ENCODE measurements at places on chromosomes 6 and 20.

GRCh38 chr6:33755070-33755869 is 8.6 kb upstream of the IP6K3 start:
- DNase-seq = no peak

DNA sequence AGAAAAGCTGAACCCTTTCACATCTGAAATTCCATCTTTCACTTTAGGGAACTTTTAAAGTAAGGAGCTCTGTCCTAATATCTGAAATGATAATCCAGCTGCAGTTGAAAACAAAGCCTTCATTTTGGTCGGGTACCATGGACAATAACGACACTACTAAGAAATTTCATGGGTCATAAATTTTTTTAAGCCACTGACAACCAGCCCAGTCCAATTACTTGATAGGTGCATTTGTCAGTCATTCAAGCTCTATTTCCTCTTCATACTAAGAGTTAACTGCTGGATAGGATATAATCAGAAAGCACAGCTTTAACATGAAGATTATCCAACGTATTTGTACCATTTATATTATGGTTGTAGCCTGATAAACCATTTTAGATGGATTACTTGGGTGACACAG is 52.5 kb downstream of the MMUT start:
- no peak for DNase-seq

DNA sequence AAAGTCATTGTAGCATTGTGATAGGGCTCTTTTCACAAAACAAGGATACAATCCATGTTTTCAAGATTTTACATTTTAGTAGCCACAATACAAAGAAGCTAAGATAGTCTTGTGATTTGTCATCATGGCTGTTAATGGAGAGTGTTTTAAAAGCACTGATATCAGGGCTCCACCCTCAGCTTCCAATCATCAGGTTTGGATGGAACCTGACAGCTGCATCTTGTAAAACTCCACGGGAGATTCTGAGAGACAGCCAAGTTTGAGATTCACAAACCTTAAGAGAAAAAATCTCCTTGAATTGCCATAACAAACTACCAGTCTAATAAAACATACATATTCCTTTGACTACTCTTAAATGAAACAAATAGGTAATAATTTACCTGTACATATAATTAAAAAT is 280.2 kb downstream of the ESR1 start:
- no peak for DNase-seq

GRCh38 chr6:41939176-41939847 is 2.3 kb downstream of the CCND3 start:
- peak; percentile 18 for DNase-seq

GRCh38 chr6:113879186-113880096 is 22.3 kb downstream of the MARCKS start:
- no peak for DNase-seq

DNA sequence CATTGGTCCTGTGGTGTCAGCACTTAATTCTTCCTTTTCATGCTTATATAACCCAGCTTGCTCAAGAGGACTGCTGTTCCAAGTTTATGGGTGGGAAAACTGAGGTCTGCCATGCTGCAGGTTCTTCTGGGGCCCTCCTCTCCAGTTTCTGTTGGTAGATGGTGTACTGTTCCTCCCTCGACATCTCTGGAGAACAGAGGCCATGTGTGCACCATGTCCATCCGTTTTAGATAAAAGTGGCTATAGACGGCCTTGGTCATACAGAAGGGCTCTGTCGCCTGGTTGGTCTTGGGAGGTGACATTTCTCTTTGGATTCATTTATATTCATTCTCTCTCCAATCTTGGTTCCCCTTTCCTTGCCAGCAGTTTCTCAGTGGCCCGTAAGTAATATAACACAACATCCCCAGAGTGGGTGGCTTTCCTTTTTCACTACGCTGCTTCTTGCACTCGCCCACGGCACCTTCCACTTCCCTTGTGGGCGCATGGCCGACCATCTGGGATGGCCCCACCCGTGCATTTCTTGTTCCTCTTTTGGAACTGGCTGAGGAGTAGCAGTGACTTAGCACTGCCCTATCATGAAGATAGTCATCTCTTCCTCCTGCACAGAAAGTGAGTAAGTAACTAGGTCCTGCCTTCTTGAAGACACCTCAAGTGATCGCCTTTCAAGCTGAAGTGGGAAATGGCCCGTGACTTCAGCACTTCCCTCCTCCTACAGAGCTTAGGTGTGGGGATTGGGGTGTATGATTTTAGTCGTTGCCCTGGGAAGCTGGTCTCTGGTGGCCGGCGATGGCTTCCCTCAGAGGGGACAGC is 94.2 kb downstream of the RREB1 start:
- DNase-seq = no peak

DNA sequence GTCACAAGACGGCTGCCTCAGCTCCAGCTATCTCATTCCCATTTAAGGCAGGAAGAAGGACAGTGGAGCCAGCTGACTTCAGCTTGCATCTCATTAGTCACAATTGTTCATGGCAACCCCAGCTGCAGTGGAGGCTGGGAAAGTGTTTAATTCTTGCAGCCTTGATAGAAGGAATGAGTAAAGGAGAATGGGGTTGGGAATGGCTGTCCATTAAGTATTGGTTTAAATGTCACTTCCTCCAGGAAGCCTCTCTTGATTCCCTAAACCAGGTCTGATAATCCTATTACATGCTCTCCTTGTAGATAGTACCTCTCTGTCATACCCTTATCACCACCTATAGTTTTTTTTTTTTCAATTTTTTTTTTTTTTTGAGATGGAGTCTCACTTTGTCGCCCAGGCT is 166.4 kb downstream of the TFAP2C start:
- DNase-seq = no peak

- no peak for DNase-seq
Observed at GRCh38 chr6:30062471-30063178, 1.6 kb downstream of the POLR1H start.

- peak; percentile 43 for DNase-seq
Observed at GRCh38 chr20:38167851-38168760, 3.0 kb upstream of the TGM2 start.

DNA sequence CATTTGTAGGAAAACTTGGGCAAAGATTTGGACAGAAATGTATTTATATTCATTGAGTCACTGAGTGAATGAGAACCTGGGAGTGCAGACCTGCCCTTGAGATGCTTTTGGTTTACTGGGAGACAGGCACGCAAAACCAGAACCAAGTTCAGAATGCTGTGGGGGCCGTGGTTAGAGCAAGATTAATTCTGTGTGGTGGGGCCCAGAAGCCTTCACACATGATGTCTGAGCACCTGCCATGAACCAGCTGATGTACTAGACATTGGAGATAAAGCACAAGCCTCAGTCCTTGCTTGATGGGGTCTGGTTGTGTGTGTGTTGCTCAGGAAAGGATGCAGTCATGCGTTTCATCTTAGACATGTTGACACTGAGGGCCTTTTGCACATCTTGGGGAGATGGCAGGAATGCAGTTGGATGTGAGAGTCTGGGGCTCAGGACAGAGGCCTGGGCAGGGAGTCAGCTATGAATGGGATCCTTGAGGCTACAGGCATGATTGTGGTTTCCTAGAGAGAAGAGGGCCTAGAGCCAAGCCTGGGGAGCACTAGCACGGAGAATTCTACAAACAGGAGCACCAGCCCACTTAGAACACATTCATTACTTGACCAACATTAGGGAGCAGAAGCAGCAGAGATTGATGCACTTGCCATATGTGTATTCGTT is 114.3 kb upstream of the TMEM181 start:
- no peak for DNase-seq

DNA sequence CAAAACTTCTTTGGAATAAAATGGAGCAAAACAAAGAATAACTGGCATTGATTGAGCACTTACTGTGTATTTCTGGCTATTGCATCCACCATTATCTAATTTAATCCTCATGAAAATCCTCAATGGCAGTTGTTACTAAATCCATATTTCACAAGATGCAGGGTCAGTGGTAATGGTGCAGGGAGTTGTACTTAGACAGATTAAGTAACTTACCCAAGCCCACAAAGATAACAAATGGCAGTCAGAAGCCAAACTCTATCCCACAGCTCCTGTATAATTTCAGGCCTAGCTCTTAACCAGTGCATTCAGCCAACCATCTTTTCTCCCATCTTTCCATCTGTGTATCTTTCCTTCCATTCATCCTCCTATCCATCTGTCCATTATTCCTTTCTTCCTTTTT is 29.3 kb upstream of the SSTR4 start:
- DNase-seq = no peak

- no peak for DNase-seq
Observed at GRCh38 chr6:165401092-165401491, 91.7 kb upstream of the C6orf118 start.

DNA sequence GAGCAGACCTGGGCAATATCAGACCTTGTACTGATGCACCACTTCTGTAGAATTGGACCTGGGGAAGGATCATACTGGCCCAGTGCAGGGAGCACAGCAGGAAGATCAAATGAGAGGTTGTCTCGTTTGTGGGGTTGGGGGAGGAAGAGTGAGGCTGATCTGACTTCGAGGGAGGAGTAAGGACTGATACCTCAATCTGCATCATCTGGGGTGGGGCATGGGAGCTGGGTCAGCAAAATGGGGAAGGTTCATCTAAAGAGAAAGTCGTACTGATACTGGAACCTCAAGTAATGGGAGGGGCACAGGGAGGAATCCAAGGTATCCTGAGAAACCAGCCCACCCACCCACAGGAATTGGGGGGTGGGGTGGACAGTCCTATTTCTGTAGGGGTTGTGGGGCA is 3.7 kb downstream of the RNF39 start:
- DNase-seq = no peak

DNA sequence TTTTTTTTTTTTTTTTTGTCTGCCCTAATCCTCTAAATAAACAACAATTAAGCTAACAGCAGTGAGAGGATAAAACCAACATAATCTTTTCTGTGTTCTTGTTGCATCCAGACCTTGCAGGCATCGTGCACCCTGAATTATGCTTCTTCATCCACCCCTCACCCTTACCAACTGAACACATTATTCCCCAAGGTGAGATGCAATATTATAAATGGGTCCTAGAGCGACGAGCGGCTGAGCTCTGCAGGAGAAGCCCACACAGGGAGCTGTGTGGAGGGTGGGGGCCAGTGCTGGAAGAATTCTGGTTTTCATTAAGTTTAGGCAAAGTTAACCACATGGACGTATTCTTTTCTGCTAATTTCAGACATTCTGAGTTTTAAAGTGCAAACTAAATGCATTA is 32.2 kb upstream of the NXT1 start:
- DNase-seq = no peak

- DNase-seq = no peak
Observed at GRCh38 chr20:16752901-16753300, 4.7 kb downstream of the OTOR start.

DNA sequence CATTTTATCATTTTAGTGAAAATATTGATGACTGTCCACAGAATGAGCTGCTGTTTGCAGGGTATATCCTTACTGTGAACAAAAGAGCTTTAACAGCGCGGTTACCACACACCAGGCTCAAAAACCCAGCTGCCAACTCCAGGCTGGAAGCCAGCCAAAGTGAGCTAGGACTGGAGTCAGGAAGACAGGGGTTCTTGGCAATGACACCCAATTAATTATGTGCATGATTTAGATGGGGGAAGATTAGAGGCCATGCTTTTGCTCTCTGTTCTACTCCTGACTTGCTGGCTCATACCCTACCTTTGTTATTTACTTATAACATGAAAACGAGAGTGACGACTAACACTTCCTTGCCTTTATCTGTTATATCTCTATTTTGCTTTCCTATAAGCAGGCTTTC is 128.9 kb upstream of the SHLD1 start:
- no peak for DNase-seq

- DNase-seq = no peak
Observed at GRCh38 chr6:93684339-93684738, 265.0 kb upstream of the EPHA7 start.

GRCh38 chr6:75931011-75931680 is 141.3 kb downstream of the IMPG1 start:
- peak; percentile 16 for DNase-seq

GRCh38 chr20:62818592-62819493 is 2.0 kb downstream of the COL9A3 start:
- no peak for DNase-seq

GRCh38 chr6:156311291-156311690 is 465.9 kb upstream of the ARID1B start:
- DNase-seq = no peak

GRCh38 chr6:42175860-42176259 is 2.7 kb downstream of the GUCA1A start:
- DNase-seq = no peak

DNA sequence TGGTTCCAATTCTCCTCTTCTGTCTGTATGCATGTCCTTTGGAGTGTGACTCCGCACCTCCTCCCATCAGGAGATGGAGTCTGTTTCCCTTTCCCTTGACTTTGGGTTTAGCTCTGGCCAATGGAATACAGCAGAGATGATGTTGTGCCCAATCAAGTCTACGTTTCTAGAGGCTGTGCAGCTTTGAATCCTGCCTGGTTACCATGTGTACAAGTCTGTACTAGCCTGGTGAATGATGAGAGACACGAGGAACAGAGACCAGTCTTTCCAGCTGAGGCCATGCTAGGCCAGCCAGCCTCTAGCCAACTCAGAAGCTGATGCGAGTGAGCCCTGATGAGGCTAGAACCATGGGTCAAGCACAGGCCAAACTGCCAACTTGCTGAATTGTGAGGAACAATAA is 83.2 kb downstream of the LAMP5 start:
- no peak for DNase-seq

- DNase-seq = no peak
Observed at GRCh38 chr20:48765359-48765758, 62.4 kb downstream of the PREX1 start.

- DNase-seq = no peak
Observed at GRCh38 chr6:101458826-101459225, 65.3 kb downstream of the GRIK2 start.

DNA sequence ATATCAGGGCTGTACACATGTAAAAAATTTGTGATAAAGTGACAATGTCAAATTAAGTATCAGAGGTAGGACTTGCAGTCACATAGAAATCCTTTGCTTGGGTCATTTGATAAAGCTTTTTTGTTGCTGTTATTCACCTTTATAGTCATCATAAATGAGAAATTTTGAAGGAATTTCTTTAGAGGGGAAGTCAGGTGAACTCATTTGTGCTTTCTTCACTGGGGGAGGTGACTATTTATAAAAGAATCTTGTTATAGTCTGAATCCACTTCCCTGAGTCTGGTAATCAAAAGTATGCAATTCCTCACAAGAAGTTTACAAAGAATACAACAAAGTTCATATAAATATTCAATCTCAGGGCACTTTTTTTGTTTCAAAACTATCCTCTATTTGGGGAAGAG is 47.7 kb downstream of the FRK start:
- no peak for DNase-seq

GRCh38 chr6:43091020-43091419 is 14.9 kb downstream of the PTK7 start:
- DNase-seq = no peak

DNA sequence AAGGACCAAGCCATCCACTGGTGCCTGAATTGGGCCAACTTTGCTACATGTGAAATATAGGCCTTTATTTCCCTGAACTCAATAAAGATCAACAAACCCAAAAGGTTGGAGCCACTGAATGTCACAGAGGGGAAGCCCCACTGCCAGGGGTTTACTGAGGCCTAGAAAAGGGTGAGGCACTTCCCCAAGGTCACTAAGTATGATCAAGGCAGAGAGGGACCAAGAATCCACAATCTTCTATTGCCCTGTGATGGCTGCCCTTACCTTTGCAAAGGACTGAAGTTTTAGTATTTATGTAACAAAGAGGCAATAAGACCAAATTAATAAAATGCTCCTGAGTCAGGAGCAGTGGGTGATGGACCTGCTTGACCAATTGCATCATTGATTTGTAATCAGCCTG is 18.0 kb downstream of the TREM1 start:
- no peak for DNase-seq

- no peak for DNase-seq
Observed at GRCh38 chr6:22027040-22027725, 269.7 kb downstream of the PRL start.

All from fibroblast of skin of left biceps (primary cell).